ENCODE measurements at places on chromosomes 4 and X. TPM values are rescaled to one million over a fixed set of nuclear protein-coding genes. Genes with fewer than 3 reads are reported as not detected.

- DNase-seq: no peak
These were observed 826.2 kb upstream of the TENM3 start for GRCh38 chr4:181416966-181417365.

DNA sequence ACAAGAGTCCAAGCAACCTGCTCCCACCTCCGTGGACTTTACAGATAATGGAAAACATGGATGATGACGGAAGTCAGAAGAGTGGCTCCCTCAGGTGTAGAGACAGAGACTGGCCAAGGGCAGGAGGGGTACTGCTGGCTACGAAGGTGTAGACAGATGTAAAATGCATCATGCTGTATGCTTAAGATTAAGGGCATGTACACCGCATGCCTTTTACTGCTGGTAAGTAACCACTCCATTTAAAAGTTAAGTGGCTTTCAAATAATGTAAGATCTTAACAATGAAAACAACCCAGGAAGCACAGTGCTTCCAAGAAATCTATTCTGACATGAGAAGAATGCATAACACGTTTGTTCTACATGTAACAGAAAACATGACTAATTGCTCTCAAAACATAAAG lies 76.9 kb upstream of the FAM9B start:
- no peak for DNase-seq

DNA sequence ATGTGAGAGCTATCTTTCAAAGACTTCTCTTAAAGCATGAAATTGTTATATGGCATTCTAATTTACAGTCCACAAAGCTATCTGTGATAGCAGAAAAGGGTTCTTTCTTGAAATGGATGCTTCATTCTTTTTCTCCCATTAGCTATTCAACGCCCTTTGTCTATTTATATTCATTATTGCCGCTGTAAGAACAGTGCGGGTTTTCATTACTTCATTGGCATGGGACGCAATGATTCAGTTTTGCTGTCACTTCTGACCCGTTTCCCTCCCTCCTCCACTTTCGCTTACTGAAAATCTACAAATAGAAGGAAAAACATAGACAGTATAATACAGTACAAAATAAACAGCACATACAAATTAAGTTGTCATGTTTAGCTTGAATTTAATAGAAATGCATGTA lies 394.6 kb downstream of the PCDH7 start:
- DNase-seq: no peak

GRCh38 chr4:46316215-46316614 lies 73.7 kb downstream of the GABRA2 start:
- DNase-seq: no peak

The CFAP47 gene
- polyA plus RNA-seq: 0.03 TPM

The EMCN gene
- not detected for polyA plus RNA-seq

The MEPE gene
- polyA plus RNA-seq: not detected
